ENCODE measurements at places on chromosomes 2 and 18.

- DNase-seq: no peak
Measured at GRCh38 chr18:10524507-10525370, 1.1 kb upstream of the NAPG start.

- DNase-seq: no peak
Measured at GRCh38 chr2:229566370-229566769, 148.0 kb downstream of the DNER start.

GRCh38 chr2:212970132-212970531, 181.3 kb downstream of the IKZF2 start:
- no peak for DNase-seq

DNA sequence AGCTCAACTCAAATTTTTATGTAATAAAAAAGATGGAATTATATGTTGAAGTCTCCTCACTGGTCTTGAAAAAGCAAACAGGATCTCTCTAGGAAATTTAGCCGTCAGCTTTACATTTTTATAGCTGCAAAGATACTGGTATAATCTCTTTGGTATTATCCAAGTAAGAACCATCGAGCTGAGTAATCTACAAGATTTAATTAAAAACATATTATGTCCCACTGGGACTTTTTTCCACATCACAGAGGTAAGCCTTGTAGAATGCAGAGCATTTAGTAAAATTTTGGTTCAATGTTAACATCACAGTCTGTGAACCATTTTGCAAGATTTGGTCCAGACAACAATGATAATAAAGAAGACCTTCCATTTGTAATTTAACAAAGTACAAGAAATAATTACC, 162.6 kb upstream of the SLC39A10 start:
- no peak for DNase-seq

- no peak for DNase-seq
Measured at GRCh38 chr2:239604861-239605260, 204.0 kb upstream of the HDAC4 start.

Measured in NCI-H2227 treated with DMSO at 0.1 percent for 48 hours (cell line).